ENCODE measurements at places on chromosomes 2 and 18.

GRCh38 chr18:24629921-24630320 is 169.5 kb downstream of the HRH4 start:
- DNase-seq, result no peak

DNA sequence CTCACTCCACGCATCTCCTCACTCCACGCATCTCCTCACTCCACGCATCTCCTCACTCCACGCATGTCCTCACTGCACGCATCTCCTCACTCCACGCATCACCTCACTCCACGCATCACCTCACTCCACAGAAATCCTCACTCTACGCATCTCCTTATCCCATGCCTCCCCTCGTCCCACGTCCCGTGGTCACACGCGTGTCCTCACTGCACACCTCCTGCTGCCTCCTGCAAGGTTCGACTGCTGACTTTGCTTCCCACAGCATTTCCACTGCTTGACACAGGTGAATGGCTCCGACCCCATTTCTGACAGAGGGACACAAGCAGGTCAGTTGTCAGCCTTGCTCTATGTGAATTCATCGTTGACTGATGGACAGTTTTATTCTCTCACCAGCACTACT is 103.0 kb downstream of the USP40 start:
- DNase-seq, result no peak

- DNase-seq, result peak; percentile 17
These were observed 8.8 kb downstream of the PLCL1 start for GRCh38 chr2:197813093-197813787.

DNA sequence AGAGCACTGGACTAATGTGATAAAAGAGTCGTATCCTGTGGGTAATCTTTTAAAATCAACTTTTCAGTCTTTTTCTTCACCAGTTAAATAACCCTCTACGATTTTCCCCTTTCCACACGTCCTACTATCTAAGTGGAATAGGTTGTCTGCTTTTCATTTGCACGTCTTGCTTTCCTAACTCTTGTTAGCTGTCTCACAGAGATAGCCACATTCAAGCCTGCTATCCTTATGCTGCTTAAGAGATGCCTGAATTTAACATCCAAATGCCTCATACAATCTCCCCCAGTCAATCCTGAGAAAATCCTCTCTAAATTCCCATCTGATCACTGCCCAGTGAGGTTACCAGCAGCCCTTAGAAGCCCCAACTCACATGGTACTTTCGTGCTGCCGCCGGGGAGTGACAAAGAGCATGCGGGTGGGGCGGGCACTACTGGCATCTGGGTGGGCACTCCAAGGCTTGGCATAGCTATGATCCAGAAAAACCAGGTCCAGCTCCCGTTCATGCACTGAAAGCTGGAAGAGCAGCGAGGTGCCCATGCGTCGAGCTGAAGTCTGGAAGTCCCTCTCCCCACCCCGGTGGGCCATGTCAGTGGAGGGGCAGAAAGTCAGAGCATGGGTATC is 1.5 kb downstream of the KANSL3 start:
- DNase-seq, result no peak

DNA sequence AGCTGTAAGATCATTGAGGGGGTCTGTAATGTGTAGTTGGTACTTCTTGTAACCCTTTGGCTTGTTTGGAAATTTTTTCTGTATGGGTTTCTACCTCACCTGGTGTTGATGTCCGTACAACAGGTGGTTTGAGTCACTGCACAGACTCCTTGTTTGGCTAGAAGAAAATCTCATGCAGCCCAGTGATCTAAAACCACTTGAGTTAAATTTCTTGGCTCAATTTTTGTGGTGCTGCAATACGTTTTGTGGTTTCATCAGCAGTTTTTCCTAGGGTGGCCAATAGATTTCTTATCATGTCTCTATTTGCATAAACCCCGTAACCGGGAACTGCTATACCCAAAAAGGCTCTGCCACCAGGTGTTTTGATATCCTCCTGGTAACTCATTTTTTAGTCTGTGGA is 43.4 kb downstream of the CERS6 start:
- no peak for DNase-seq

DNA sequence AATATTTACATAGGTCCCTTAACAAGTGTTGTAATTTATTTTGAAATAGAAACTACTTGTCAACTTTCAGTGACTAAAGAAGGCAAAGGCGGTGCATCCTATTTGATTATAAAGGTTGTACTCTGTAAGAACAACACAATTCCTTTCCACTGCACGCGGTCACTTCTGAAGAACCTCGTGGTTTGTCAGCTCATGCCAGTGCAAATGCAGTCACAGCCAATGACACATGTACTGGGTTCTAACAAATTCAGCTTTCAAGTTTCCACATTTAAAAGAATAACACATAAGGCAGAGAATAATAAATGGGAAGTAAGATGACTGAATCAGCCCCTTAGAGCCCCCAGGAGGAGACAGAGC is 39.7 kb downstream of the CYB5A start:
- DNase-seq, result no peak

DNA sequence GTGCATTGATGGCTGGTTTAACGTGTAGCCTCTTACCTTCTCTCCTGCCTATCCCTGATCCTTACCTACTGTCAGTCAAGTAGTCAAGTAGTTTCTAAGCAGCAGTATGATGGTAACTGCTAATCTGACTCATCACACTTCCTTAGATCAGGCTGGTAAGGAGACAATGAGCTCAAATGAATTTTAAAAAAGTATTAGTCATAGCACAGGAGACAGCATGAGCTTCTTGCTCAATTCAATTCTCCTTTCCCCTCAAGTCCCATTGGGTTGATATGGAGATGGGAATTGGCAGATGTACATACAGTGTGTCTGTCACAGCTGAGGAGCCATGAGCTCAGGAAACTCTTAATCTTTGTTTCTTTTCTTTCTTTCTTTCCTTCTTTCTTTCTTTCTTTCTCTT is 799.7 kb downstream of the LRP1B start:
- DNase-seq, result no peak

DNA sequence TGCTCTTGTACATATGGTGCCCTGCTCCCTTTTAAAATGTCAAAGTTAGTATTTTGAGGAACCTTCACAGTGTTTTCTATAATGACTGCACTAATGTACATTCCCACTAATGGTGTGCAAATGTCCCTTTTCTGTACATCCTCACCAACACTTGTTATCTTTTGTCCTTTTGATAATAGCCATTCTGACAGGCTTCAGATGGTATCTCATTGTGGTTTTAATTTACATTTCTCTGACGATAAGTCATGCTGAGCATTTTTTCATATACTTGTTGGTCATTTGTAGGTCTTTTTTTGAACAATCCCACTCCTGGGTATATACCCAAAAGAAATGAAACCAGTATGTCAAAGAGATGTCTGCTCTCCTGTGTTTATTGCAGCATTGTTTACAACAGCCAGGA is 268.3 kb downstream of the FBXO15 start:
- DNase-seq, result no peak

GRCh38 chr18:68724021-68724420 is 9.1 kb upstream of the TMX3 start:
- no peak for DNase-seq

DNA sequence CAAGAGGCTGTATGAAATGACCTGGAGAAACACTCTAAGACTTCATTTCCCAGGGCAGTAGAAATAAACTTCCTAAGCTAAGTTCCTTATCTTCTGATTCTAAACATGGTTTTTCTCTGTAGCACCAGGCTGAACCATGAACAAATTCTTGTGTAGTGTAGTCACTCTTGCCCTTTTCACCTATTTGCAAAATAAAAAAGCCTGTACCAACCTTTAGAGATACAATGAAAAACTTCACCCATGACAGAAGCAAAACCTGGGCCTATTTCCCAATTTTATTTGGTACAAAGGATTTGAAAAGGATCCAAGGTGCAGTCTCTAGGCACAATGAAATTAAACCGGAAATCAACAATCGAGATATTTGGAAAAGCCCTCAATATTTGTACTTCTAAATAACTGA is 43.6 kb downstream of the POLR1A start:
- no peak for DNase-seq

GRCh38 chr2:225381609-225382008 is 17.9 kb upstream of the NYAP2 start:
- no peak for DNase-seq

DNA sequence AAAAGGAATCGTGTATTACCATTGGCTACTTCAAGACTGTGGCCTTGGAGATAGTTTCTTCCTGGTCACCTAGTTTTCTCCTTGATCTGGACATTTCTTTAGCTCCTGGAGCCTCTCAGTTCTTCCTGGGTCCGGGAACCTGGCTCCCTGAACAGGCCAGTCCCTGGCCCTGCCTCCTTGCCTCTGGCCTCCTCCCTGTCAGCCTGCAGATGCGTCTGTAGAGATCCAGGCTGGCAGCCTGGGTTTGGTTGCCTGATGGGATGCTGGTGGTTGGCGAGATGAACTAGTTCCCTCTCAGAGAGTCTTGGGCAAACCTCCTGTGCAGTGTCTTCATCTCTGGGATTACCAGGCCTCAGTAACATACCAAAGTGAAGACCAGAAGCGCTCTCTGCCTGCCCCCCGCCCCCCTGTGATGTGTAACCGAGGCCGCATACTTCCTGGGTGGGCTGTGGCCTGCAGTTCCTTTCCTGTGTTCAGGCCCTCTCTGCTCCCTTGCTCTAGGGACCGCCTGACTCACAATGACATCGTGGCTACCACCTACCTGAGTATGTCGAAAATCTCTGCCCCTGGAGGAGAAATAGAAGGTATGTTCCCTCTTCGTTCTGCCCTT is 85.4 kb downstream of the DYSF start:
- DNase-seq, result no peak

Measured in SHP77 treated with DMSO at 0.1 percent for 48 hours (cell line).